ENCODE measurements at places on chromosomes 2 and 18.
A peak's percentile ranks its signal among the peaks of the same experiment; 100 is the strongest.

DNA sequence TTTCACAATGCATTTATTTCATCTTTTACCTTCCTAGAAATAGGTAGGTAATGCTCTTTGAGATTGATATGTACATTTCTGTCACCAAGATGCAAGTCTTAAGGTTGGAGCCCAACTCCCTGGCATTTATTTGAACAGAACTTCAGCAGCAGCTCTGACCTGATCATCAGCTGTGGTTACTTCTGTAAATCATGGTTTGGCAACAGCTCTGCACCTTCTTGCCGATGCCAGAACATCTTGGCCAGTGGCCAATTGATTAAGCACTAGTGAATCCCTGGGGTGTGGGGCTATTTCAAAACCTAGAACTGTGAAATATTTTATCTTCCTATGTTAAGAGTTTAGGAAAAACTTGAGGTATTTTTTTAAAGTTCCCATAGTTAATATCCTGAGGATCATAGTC lies 124.8 kb upstream of the NYAP2 start:
- no peak for DNase-seq

- DNase-seq, result peak; percentile 45
These were observed 24.7 kb downstream of the MDH1 start for GRCh38 chr2:63613391-63613901.

GRCh38 chr2:182732736-182733135 lies 16.7 kb downstream of the DNAJC10 start:
- DNase-seq, result no peak

DNA sequence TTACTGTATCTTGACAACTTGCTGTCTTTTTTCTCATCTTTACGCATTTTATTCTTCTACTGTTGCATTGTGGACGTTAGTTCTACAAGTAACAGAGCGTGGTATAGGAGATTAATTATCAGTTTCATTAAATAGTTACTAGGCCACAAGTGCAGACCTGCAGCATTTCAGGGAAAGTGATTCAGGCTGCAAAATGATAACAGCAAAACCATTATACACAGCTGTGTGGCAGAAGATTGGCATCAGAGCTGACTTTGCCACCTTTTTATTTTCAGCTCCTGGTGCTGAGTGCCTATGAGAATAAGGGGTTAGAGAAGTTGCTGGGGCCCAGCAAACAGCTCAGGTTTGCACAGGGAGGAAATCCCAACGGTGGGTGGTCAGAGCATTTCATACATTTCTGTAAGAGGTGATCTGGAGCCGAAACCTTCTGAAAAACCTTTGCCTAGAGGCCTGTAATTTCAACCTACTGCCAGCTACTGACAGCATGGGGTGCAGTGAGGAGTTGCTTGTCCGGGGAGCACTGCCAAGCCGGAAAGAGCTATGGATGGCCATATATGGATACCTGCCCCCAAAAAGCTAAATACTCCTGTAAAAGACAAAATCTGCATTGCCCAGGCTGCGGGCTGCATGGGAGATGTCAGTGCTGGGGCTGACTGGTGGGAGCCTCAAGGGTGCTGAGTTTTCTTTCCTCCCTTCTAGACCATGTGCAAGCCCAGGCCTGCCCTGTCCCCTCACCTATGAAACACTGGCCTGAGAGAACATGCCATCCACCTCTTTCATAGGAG lies 2.7 kb upstream of the CCBE1 start:
- no peak for DNase-seq

- DNase-seq, result no peak
These were observed 21.8 kb upstream of the NT5C1B start for GRCh38 chr2:18611184-18611583.

GRCh38 chr2:48849770-48850169 lies 94.2 kb upstream of the LHCGR start:
- no peak for DNase-seq

DNA sequence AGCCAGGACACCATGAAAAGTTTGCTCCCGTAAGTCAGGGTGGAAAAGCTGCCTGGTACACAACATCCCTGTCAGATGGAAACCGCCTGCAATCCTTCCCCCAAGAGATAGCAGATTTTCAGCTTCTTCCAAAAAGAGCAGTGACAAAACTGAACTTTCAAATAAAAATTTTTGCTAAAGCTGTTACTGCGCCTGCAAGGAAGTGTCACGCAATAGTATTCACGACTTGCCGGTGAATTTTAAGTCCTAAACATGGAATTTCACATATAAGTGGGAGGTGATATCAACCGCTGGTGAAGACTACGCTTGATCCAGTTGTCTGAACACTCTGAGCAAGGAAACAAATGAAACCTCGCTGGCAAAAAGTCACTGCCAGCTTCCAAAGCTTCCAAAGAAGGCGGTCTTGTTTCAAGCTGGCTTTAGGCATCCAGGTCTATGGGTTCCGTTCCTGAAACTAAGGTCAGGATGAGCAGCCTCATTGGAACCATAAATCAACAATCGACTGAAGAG lies 2.8 kb downstream of the COL6A3 start:
- no peak for DNase-seq

DNA sequence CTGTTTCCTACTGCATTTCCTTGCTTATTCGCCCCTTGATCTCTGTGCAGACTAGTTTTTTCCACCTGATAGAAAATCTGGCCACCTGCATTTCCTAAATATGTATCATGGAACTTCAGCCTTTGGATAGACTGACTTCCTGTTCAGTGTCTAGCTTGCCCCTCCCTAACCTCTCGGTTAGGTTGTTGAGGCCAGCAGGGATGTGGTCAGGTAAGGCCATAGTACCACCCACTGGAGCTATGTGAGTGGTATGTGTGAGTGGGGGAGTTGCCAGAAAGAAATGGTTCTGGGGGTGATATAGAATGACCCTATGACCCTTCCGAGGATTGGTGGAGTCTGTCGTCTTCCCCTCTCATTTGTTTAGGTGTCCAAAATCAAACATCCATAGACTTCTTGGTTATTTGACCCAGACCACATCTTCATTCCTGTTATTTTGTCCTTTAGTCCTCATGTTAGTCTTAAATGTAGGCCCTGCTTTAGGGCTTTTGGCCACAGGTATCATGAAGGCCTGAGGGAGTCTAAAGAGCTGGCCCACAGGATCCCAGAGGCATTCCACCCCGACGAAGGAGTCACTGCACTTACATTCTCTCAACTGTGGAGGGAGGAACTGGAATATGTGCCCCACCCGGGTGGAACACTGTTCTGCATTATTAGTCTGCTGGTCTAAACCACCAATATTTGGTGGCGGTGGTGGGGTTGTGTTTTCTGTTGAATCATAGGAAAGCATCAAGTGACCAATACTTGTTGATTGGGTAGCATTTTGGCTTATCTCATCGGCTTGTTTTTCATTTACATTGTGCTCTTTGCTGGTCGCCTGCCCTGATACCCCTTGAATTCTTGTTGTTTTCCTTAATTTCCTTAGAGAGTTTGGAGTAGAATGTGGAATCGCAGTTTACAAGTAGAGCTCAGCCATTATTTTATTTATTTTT lies 21.9 kb downstream of the CAB39 start:
- no peak for DNase-seq

DNA sequence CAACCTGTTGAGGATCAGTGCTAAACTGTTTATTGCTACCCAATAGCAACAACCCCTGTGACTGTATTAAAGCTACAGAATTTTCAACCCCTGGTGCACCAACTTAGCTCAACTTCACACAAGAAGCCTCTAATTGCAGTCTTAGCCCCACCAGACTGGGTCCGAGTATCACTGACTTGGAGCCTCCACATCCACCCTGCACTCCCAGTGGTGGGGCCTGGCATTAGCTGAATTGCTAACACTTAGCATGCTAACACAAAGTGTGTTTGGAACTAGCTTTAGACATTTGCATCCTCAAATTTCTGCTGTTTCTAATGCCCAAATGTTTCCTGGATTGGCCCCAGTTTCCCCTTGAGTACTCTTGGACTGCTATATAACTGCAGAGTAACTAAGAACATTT lies 298.6 kb downstream of the AGPS start:
- DNase-seq, result no peak

- DNase-seq, result peak; percentile 57
These were observed 36.4 kb upstream of the ZCCHC2 start for GRCh38 chr18:62486290-62486964.

Measured in A172 (cell line).